ENCODE measurements at places on chromosomes 1 and 21.

- no peaks in the 10 kb centered on the region for H3K36me3 ChIP-seq
- no peaks in the 10 kb centered on the region for H3K27me3 ChIP-seq
- H3K4me1 ChIP-seq = no peaks in the 10 kb centered on the region
- DNase-seq = no peak
- H3K4me3 ChIP-seq = no peak overlapping the region
Observed at GRCh38 chr1:189206617-189207016, 1271.0 kb downstream of the BRINP3 start.

DNA sequence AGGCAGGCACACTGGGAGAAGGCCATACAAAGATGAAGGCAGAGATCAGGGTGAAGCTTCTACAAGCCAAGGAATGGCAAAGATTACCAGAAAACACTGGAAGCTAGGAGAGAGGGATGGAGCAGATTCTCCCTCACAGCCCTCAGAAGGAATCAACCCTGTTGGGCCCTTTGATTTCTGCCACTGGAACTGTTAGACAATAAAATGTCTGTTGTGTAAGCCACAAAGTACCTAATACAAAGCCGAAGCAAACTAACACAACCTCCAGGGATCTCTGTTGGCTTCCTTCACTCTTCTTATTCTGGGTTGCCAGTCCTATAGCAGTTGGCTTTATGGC is 1.7 kb upstream of the PLA2G2A start:
- no peak overlapping the region for H3K27ac ChIP-seq
- DNase-seq = no peak
- no peaks in the 10 kb centered on the region for H3K27me3 ChIP-seq
- no peaks in the 10 kb centered on the region for H3K36me3 ChIP-seq
- peaks cover 6% of the 10 kb centered on the region for H3K4me1 ChIP-seq

DNA sequence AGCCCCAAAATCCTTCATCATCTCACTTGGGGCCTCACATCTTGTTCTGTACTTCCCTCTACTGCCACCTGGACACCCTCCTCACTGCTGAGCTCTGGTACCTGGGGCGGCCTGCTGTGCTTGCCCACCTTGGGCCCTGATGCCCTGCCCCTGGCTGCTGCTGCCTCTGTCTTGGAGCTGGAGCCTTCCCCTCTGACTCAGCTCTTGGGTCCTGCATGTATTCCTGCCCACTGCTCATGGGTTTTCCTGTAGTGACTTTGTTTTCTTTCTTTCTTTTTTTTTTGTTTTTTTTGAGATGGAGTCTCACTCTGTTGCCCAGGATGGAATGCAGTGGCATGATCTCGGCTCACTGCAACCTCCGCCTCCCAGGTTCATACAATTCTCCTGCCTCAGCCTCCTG is 37.5 kb downstream of the TRAPPC10 start:
- no peak overlapping the region for H3K27ac ChIP-seq
- no peaks in the 10 kb centered on the region for H3K27me3 ChIP-seq
- peaks cover 18% of the 10 kb centered on the region for H3K36me3 ChIP-seq
- H3K4me3 ChIP-seq = no peak overlapping the region

GRCh38 chr1:212237651-212238050 is 47.6 kb upstream of the PPP2R5A start:
- H3K27ac ChIP-seq = no peak overlapping the region
- H3K36me3 ChIP-seq = no peaks in the 10 kb centered on the region
- H3K4me1 ChIP-seq = peaks cover 57% of the 10 kb centered on the region
- H3K27me3 ChIP-seq = no peaks in the 10 kb centered on the region

- DNase-seq = no peak
- no peak overlapping the region for H3K27ac ChIP-seq
- H3K4me1 ChIP-seq = peaks cover 40% of the 10 kb centered on the region
- H3K27me3 ChIP-seq = peaks cover 6% of the 10 kb centered on the region
- H3K4me3 ChIP-seq = no peak overlapping the region
Observed at GRCh38 chr21:43315244-43316137, 111.4 kb downstream of the SIK1 start.

- no peaks in the 10 kb centered on the region for H3K27me3 ChIP-seq
- no peaks in the 10 kb centered on the region for H3K36me3 ChIP-seq
Observed at GRCh38 chr1:217369271-217369981, 261.5 kb downstream of the GPATCH2 start.

- H3K27ac ChIP-seq = peak overlapping the region; percentile 74
- H3K4me1 ChIP-seq = peaks cover 31% of the 10 kb centered on the region
- no peak overlapping the region for H3K4me3 ChIP-seq
Observed at GRCh38 chr21:31530364-31530763, 129.1 kb upstream of the SOD1 start.

GRCh38 chr1:160911441-160911840 is 26.5 kb upstream of the ITLN1 start:
- H3K27ac ChIP-seq = no peak overlapping the region
- no peak overlapping the region for H3K4me3 ChIP-seq
- peaks cover 2% of the 10 kb centered on the region for H3K4me1 ChIP-seq
- DNase-seq = no peak

DNA sequence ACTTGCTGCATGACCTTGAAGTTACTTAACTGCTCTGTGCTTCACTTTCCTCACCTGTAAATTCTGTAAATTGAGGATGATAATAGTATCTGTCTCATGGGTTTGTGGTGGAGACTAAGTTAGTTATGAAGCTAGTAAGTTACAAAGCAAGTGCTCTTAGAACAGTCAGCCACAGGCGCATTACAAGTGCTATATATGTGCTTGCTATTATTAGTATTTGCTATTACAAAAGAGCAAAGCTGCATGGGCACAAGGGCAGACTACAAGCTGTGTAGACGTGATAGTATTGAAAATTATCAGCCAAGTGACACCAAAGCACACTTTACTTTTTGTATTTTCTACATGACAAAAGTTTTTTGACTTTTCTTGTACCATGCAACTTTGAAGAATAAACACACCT is 150.9 kb upstream of the CTTNBP2NL start:
- H3K4me3 ChIP-seq = no peak overlapping the region
- no peak overlapping the region for H3K27ac ChIP-seq
- peaks cover 2% of the 10 kb centered on the region for H3K27me3 ChIP-seq
- DNase-seq = no peak
- H3K4me1 ChIP-seq = no peaks in the 10 kb centered on the region

GRCh38 chr1:31666263-31666963 is 21.7 kb upstream of the PEF1 start:
- no peak overlapping the region for H3K4me3 ChIP-seq
- no peak for DNase-seq
- H3K27ac ChIP-seq = peak overlapping the region; percentile 70
- H3K4me1 ChIP-seq = peaks cover 64% of the 10 kb centered on the region
- no peaks in the 10 kb centered on the region for H3K27me3 ChIP-seq

DNA sequence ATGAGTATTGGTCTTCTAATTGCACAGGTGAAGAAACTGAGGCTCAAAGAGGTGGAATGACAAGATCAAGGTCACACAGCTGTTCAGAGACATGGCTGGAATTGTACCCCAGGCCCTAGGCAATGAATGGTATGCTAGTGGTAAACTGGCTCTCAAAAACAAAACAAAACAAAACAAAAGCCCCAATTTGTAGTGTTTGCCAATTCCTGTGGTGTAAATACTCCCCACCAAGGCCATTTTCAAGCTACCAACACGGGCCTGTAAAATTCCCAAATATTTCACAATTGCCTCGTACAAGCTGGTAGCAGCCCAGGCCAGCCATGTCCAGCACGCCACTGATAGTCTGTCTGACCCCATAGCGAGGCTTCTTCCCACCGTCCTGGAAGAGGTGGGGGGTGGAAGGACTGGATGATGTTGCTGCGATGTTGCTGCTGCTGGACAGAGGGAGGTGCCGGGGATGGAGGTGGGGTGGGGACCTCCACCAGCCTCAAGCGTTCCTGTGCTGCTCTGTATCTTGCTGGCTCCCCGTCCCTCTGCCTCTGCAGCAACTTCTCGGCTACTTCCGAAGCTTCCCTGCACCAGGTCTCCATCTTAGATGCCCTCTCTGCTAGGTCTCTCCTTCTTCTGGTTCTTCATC is 62.2 kb upstream of the RUNX3 start:
- H3K27me3 ChIP-seq = no peaks in the 10 kb centered on the region
- no peak overlapping the region for H3K4me3 ChIP-seq
- no peaks in the 10 kb centered on the region for H3K36me3 ChIP-seq
- no peaks in the 10 kb centered on the region for H3K4me1 ChIP-seq

DNA sequence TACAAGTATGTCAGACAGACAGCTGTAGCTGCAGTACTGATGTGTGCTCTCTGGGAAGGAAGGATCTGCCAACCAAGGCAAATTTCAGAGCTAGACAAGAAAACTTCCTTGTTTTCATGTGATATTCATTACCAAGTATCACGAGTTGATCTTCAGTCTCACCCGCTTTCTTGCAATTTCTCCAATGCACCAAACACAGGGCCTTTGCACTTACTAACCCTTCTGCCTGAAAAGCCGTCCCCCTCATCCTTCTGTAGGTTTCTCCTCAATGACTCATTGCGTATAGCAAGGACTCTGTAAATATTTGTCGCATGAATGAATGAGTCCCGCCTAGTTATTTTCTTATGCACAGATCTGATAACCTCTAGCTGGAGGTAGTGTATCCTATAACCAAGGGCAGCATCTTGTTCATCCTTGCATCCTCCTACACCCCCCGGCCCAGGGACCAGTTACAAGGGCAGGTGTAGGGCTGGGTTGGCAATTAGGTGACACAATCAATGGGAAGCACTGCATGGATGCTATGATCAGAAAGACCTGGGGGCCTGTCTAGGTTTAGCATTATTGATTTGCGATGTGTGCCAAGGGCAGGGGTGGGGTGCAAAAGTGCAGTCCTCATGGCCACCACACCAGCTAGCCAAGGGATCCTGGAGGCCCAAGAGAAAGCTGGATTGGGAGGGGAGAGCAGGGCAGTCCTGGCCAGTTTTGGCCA is 51.4 kb upstream of the GPR157 start:
- no peak overlapping the region for H3K27ac ChIP-seq
- peak overlapping the region; percentile 80 for H3K4me3 ChIP-seq
- peaks cover 3% of the 10 kb centered on the region for H3K27me3 ChIP-seq
- H3K4me1 ChIP-seq = peaks cover 35% of the 10 kb centered on the region

GRCh38 chr21:42220138-42220701 is 1.3 kb downstream of the ABCG1 start:
- peak; percentile 81 for DNase-seq
- peak overlapping the region; percentile 67 for H3K4me3 ChIP-seq
- H3K27me3 ChIP-seq = no peaks in the 10 kb centered on the region
- peaks cover 37% of the 10 kb centered on the region for H3K4me1 ChIP-seq
- no peaks in the 10 kb centered on the region for H3K36me3 ChIP-seq

GRCh38 chr21:46253610-46254124 is 25.1 kb upstream of the LSS start:
- H3K27ac ChIP-seq = no peak overlapping the region
- DNase-seq = no peak
- H3K27me3 ChIP-seq = no peaks in the 10 kb centered on the region
- H3K4me1 ChIP-seq = no peaks in the 10 kb centered on the region

- H3K27me3 ChIP-seq = no peaks in the 10 kb centered on the region
- no peak overlapping the region for H3K27ac ChIP-seq
- H3K4me3 ChIP-seq = no peak overlapping the region
- H3K4me1 ChIP-seq = no peaks in the 10 kb centered on the region
Observed at GRCh38 chr1:193321242-193321840, 134.9 kb upstream of the B3GALT2 start.

DNA sequence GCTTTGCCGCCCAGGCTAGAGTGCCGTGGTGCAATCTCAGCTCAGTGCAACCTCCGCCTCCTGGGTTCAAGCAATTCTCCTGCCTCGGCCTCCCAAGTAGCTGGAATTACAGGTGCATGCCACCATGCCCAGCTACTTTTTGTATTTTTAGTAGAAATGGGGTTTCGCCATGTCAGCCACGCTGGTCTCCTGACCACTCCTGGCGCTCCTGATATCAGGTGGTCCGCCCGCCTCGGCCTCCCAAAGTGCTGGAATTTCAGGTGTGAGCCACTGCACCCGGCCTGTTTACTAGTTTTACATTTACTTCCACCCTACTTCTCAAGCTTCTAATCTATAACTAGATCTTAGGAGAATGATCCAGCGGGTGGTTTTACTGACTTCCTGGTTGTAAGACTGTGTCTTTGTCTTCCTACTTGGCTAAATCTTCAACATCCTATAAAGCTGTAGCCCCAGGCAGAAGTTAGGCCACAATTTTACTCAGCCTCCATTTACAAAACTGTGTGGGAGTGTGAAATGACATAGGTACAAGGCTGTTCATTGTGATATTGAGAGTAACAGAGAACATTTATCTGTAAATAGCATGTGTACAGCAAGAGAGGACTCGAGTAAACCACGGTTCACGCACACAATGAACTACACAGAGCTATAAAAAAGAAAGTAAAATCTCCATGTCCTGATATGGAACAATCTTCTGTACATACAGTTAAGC is 9.6 kb upstream of the POU2F1 start:
- no peaks in the 10 kb centered on the region for H3K36me3 ChIP-seq
- H3K27me3 ChIP-seq = no peaks in the 10 kb centered on the region
- H3K4me1 ChIP-seq = no peaks in the 10 kb centered on the region

DNA sequence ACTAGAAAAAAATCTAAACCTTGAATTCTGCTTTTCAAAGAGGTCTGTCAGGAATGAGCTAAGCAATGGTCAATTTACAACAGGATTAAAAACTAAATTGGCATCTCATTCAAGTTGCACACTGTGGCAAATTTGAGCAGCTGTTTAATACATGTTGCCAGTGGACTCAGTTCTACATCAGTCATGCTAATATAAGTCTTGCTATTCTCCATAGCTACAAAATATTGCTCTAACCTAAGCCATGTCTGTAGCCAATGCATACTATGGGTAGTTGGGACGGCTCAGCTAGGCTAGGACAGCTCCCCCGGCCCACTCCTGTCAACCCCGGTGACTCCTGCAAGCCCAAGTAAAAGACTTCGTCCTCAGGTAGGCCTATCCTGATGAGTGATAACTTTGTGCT is 10.9 kb upstream of the VAV3 start:
- H3K4me1 ChIP-seq = no peaks in the 10 kb centered on the region
- no peak overlapping the region for H3K27ac ChIP-seq
- H3K4me3 ChIP-seq = no peak overlapping the region
- H3K27me3 ChIP-seq = no peaks in the 10 kb centered on the region

- H3K4me1 ChIP-seq = peaks cover 19% of the 10 kb centered on the region
- no peak overlapping the region for H3K4me3 ChIP-seq
- no peak for DNase-seq
- H3K36me3 ChIP-seq = no peaks in the 10 kb centered on the region
Observed at GRCh38 chr21:35259457-35259856, 210.4 kb upstream of the RUNX1 start.

DNA sequence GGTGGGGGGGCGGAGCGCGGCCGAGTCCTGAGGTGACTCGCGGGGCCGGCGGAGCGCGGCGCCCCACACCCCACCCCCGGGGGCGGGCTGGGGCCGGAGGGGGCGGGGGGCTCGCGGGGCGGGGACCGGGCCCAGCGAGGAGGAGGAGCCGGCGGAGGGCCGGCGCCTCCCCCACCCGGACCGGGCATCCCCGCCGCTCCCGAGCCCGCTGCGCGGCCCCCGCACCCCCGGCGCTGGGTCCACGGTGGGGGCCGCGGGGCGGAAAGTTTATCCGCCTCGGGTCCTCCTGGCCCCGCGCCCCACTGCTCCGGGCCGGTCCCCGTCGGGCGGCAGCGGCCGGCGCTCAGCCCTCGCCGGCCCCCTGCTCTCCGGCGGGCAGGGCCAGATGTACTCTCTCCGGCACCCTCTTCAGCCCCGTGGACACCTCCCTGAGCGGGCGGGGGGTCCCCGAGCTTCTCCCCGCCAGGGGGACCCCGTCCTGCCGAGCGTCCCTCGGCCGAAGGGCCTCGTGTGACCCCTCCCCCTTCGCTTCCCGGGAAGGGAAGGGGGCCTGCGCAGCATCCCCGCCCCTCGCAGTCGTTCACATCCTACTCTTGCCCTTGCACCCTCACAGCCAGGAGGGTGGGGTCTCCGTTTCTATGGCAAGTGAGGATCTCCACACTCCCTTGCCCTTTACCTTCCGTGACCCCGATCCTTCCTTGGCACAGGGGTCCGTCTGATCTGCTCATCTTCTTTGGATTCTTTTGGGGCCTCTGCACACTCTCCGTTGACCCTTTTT is 663 bp downstream of the CAMTA1 start:
- peak overlapping the region; percentile 75 for H3K27ac ChIP-seq
- H3K4me3 ChIP-seq = peak overlapping the region; percentile 91
- H3K36me3 ChIP-seq = no peaks in the 10 kb centered on the region
- peak; percentile 78 for DNase-seq

Data from suprapubic skin (tissue), 4 donors.